ENCODE measurements at places on chromosomes 16 and 17. TPM values are rescaled to one million over a fixed set of nuclear protein-coding genes. Genes with fewer than 3 reads are reported as not detected.

- H3K4me3 ChIP-seq: no peak overlapping the region
- peaks cover 9% of the 10 kb centered on the region for H3K27me3 ChIP-seq
- no peak for DNase-seq
- no peak overlapping the region for H3K27ac ChIP-seq
Measured at GRCh38 chr17:44297975-44298374, 10.4 kb upstream of the RUNDC3A start.

Gene RAB11FIP4
- total RNA-seq: 15.7 TPM

DNA sequence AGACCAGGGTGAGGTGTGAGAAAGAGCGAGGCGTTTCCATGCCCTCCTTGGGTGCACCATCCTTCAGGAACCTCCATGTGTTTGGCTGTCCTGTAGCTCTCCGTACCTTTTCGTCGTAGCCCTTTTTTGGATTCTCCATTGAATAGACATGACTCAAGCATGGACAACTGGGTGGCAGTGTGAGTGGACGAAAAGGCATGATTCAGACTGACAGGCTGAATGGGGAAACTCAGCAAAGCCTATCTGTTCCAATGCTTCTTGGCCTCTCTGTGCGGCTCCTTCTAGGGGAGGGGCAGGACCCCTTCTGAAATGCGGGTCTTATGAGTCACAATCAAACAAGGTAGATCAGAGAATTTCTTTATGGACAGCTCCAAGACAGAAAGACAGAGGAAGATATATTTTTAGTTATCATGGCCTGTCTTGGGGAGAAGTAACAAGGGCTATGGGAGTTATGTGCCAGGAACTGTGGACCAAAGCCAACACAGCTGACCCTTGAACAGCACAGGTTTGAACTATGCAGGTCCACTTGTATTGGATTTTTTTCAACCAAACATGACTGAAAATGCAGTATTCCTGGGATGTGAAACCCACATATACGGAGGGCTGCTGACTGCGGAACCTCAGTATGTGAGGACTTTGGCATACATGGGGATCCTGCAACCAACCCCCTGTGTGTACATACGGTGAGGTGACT is 22.9 kb downstream of the ADORA2B start:
- no peaks in the 10 kb centered on the region for H3K27me3 ChIP-seq
- DNase-seq: no peak
- peak overlapping the region; percentile 63 for H3K27ac ChIP-seq
- no peaks in the 10 kb centered on the region for H3K36me3 ChIP-seq
- H3K4me3 ChIP-seq: no peak overlapping the region
- H3K4me1 ChIP-seq: peaks cover 38% of the 10 kb centered on the region

GRCh38 chr17:78111016-78111726 is 17.4 kb downstream of the TMC6 start:
- no peaks in the 10 kb centered on the region for H3K27me3 ChIP-seq
- no peak overlapping the region for H3K4me3 ChIP-seq
- DNase-seq: no peak
- H3K27ac ChIP-seq: no peak overlapping the region
- peaks cover 64% of the 10 kb centered on the region for H3K36me3 ChIP-seq

Gene KRTAP3-2
- not detected for total RNA-seq

Gene PPP1R1B
- total RNA-seq: 23.9 TPM

DNA sequence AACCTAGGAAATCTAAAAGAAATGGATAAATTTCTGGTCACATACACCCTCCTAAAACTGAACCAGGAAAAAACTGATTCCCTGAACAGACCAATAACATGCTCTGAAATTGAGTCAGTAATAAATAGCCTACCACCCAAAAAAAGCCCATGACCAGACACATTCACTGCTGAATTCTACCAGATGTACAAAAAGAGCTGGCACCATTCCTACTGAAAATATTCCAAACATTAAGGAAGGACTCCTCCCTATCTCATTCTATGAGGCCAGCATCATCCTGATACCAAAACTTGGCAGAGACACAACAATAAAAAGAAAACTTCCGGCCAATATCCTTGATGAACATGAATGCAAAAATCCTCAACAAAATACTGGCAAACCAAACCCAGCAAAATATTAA is 52.9 kb downstream of the TTC19 start:
- no peak overlapping the region for H3K4me3 ChIP-seq
- no peaks in the 10 kb centered on the region for H3K27me3 ChIP-seq
- H3K27ac ChIP-seq: no peak overlapping the region

Gene PYY
- not detected for total RNA-seq

Data from lower lobe of right lung (tissue), 2 donors.